Anterior cingulate cortex (tissue), 58 donors: ENCODE measurements at places on chromosomes 5 and 9.

GRCh38 chr5:59330680-59331079 lies 562.8 kb downstream of the PDE4D start:
- DNase-seq, result no peak

- no peak for DNase-seq
Measured at GRCh38 chr5:4941161-4941560, 199.0 kb upstream of the ADAMTS16 start.

DNA sequence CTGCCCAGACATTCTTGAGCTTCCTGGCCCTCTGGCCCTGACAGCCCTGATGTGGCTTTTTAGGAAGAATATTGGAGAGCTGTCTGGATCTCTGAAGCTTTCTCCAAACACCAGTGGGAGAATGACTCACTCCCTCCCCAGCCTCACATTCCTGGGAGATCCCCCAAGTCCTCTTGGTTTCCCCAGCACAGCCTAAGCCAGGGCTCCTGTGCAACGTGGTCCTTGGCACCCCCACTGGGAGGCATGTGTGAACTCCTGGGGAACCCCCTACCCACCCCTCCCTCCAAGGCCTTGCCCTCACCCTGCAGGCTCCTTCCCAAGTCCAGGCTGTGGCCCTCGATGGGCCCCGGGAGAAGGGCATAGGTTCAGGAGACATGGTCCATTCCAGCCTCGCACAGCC lies 12.7 kb downstream of the GLIPR2 start:
- DNase-seq, result no peak

DNA sequence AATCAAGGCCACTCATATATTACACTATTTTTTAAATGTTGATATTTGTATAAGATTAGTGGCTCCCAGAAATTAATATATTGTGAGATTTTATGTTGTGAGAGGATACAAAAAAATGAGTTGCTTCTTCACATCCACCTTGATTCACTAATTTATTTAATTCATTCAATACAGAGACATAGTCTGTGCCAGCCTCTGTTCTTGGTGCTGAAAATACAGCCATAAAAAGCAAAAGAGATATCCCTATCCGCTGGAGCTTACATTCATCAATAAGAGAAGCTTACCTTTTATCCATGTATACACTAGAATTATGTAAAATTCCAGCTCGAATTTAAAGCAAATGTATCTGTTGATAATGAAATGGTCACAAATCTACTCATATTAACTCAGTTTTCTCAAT lies 92.2 kb upstream of the GABRG2 start:
- no peak for DNase-seq

DNA sequence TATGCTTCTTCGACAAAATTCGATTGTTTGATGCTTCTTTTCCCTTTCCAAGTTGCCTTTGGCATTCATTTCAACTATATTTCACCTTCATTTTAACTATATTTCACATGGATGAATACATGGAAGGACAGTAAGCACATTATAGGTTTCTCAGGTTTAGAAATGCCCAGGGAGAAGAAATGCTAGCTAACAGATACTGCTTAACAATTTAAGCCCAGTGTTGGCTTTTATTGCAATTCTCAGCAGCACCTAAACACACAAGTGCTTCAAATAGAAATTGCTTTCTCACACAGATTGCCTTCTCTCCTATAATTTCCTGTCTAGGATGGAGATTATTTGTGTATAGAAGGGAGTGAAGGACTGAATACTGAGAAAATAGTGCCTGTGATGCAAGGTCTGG lies 30.2 kb upstream of the SMC5 start:
- no peak for DNase-seq

DNA sequence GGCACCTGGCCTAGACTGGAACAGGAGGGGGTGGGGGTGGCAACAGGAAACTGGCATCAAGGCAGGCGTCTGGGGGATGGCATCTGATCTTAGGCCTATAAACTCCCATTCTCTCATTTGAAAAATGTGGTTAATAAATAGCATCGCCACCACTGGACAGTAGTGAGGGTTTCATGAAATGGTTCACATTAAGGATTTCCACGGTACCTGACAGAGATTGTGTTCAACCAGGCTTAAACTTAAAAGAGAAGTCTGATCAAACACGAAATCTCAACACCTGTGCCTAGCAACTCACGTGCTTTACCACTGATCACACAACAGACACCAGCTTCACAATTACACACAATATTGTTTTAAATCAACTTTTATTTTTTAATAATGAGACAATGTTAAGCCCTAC lies 3.0 kb downstream of the DENND1A start:
- no peak for DNase-seq

DNA sequence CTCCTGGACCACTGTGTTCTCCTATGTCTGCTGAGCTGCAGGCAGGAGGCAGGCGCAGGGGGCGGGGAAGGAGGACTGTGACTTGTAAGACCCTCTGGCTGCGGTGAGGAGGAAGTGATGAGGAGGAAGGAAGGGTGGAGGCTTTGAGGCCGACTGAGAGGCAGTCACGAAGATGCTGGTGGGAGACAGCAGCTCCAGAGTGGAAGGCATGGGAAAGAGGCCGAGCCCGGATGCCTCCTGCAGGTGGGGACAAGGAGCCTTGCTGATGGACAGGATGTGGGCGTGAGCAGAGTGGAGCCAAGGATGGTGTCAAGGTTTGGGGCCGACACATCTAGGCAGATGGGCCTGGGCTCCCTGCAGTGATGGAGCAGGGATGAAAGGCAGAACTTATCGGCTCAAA lies 74.3 kb upstream of the ICE1 start:
- DNase-seq, result no peak

DNA sequence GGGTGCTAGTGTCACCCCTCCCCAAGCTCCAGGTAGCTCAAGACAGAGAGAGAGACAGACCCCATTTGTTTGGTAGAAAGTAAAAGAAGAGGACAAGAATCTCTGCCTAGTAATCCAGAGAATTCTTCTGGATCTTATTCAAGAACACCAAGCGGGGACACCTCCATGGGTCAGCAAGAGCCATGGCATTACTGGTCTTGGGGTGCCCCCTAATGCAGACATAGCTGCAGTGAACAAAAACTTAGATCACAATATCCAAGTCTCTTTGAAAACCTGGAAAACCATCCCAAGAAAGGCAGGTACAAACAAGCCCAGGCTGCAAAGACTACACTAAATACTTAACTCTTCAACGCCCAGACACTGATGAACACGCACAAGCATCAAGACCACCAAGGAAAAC lies 29.9 kb upstream of the PDE4D start:
- DNase-seq, result no peak

GRCh38 chr5:95708876-95709275 lies 22.3 kb upstream of the RHOBTB3 start:
- DNase-seq, result no peak

- DNase-seq, result no peak
Measured at GRCh38 chr5:132209131-132209530, 18.5 kb downstream of the P4HA2 start.

GRCh38 chr9:95342571-95342970 lies 25.1 kb upstream of the FANCC start:
- no peak for DNase-seq

- no peak for DNase-seq
Measured at GRCh38 chr5:1836891-1837880, 36.0 kb downstream of the NDUFS6 start.

DNA sequence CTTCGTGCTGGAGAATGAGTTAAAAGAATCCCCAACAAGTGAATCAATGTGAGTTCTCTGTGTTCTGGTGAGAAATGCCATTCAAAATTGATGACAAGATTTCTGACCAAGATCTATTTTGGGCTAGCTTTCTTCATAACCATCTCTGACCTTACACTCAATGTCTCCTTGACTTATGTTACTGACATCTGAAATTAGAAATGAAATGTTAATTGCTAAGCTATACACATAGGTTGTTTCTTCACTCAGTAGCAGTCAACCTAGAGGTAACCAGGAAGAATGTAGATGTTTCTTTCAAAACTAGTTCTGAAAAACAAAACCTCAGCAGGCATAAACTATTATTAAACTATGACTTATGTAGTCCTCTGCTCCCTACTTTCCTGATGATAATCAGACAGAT lies 2220.7 kb upstream of the C9orf72 start:
- DNase-seq, result no peak

DNA sequence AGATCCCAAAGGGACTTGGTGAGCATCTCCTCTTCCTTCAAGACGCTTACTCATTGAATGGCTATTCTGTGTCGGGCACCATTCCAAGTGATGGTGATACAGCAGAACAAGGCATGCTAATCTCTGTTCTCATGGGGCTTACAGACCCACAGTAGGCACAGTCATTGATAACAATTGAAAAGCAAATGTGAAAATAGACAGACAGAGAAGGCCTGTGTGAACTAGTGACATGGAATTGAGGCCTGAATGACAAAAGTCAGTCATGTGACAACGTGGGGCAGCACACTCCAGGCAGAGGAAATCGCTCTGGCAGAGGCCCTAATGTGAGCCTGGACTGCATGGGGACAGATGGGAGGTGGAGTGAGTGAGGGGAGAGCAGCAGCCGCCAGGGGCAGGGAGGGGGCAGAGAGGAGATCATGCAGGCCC lies 70.7 kb upstream of the CPLX2 start:
- no peak for DNase-seq

DNA sequence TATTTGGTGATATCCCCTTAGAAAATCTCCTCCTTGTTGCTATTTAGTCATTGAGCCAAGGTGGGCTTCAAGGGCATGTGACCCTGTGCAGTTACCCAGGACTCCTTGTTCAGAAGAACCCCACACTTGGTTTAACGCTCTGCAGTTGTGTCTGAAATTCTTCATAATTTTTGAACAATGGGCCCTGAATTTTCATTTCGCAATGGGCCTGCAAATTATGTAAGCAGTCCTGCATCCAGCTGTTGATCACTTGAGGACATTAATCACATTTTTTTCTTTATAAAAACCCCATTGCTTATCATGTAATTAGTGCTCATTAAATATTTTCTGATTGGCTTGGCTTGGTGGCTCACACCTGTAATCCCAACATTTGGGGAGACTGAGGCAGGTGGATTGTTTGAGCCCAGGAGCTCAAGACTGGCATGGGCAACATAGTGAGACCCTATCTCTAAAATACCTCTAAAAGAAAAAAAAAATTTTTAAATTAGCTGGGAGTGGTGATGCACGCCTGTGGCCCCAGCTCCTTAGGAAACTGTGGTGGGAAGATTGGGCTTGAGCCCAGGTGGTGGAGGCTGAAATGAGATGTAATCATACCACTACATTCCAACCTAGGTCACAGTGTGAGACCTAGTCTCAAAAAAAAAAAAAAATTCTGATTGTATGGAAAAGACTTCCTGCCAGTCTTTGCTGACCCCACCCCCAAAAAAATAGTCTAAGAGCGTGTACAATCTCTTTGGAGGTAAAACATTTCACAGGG lies 194.2 kb upstream of the HAPLN1 start:
- no peak for DNase-seq

- DNase-seq, result no peak
Measured at GRCh38 chr9:124583134-124583533, 75.9 kb upstream of the NR5A1 start.

DNA sequence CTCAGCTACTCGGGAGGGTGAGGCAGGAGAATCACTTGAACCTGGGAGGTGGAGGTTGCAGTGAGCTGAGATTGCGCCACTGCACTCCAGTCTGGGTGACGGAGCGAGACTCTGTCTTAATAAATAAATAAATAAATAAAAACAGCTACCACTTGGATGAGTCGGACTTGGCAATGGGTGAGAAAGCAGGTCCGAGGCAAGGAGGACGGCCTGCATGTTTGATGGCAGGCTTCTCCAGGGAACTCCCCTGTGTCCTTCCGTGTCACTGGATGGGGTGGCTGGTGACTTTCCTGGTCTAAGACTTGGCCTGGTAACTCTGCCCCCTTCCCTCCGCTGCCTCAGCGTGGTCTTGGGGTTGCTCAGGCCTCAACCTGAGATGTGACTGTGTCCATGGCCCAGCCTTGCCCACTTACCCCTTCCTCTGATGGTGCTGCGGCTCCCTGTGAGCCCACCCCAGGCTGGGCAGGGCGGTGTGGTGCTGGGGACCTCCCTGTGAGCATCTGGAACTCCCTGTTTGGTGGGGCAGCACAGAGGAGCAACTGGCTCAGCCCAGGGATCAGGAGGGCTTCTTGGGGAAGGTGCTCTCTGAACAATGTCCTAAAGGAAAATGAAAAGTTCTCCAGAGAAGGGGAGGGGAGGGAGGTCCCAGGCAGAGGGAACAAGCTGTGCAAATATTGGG lies 62.5 kb upstream of the PSD2 start:
- no peak for DNase-seq

GRCh38 chr9:85151162-85151561 lies 481.6 kb downstream of the NTRK2 start:
- DNase-seq, result no peak
